ENCODE measurements at places on chromosomes 11 and 22.

- DNase-seq: no peak
Observed at GRCh38 chr22:33020721-33021120, 37.5 kb downstream of the SYN3 start.

GRCh38 chr11:46505741-46506482 is 87.9 kb downstream of the AMBRA1 start:
- DNase-seq: no peak

DNA sequence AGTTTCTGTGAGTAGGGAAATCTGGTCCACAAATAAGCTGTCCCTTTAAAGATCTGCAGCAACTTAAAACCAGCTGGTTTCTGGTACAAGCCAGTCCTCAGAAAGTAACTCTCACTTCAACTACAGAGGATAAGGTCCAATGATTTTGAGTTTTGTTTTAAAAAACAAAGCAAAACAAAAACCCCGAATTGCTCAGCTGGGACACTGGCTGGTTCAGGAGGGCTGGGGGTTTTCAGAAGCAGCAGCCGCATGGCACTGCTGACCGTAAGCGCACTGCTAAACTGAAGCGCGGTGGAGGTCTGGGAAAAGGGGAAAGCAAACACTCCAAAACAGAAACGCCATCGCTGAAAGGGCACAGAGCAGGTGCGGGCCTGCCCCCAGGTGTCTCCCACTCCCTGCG is 59.7 kb downstream of the MICAL3 start:
- DNase-seq: no peak

- DNase-seq: peak; percentile 37
Observed at GRCh38 chr22:40289991-40290459, 56.3 kb upstream of the ADSL start.

DNA sequence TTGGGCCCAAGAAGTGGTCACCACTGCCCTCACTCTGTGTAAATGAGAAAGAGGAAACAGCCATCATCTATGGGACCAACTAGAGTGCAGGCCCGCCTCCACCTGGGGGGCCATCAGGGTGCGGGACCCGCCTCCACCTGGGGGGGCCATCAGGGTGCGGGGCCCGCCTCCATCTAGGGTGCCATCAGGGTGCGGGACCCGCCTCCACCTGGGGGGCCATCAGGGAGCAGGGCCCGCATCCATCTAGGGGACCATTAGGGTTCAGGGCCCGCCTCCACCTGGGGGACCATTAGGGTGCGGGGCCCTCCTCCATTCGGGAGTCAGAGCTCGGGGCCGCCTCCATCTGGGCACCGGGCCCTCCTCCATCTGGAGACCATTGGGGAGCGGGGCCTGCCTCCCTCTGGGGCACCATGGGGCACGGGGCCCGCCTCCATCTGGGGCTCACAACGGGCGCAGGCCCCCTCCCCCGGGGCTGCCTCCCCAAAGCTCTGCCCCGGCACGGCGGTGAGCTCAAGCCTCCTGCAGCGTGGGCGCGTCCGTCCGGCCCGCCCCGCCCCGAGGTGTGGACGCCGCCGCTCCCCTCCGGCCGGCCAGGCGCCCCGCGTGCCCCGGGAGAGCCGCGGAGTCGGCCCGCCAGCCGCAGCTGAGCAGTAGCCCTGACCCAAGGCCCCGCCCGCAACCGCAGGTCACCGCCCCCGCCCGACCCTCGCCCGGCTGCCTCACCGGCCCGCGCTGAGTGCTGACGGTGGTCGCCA is 512 bp downstream of the TOLLIP start:
- DNase-seq: no peak

DNA sequence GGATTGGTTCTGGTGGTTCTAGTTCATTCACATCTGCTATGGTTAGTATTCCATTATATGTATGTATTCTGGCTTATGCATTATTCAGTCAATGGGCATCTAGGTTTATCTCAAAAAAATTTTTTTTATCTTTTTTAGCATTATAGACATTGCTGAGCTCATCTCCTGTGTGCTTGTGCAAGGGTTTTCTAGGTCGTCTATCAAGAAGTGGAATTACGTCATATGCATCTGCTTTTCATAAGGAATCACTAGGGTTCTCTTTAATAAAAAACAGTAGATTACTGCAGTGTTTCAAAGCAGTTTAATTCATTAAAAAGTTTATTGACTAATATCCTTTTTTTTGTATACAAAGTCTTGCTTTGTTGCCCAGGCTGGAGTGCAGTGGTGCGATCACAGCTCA is 21.3 kb downstream of the TBC1D22A start:
- no peak for DNase-seq

DNA sequence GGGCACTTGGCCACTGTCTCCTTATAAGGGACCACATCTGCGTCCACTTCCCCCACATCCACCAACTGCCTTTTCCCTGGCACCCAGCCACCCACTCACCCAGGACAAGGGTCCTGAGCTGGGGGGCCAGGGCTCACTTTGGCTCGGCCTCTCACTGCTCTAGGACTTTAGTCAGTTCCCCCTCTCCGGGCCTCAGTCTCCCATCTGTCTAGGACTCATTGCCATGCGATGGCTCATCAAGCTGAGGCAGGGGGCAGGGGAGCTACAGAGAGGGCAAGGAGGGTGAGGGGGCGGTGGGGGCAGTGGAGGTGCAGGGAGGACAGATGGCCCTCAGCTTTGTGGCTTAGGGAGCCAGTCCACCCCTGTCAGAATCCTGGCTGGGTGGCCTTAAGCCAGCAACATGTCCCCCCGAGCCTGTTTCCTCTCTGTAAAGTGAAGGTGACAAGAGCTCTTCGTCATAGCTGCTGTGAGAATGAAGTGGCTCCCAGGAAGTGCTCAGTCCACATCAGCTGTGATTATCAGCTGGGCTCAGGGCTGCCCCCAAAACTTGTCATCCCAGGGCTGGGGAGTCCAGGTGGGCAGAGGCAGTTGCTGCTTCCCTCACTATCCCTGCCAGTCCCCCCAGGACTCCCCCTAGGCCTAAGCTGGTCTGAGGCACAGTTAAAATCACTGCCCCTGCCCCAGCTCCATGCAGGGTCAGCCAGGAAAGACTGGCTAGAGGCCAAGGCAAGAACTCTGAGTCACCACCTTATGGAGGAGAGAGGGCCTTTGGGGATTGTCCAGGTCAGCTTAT is 14.9 kb downstream of the RAC2 start:
- no peak for DNase-seq

DNA sequence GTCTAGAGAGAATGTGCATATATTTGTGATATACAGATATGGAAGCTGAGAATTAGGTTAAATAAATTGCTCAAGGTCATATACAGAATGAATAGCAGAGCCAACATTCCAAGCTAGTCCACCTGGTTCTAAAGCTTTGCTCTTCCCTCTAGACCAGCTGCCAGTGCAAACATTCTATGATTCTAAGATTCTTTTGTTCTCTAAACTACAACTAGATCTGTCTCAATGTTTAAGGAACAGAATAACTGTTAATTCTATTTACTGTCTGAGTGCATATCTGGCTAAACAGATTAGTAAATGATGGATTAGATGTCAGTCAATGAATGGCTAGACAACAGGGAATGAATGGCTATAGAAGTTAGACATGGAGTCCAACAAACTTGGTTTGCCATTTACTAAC is 19.6 kb downstream of the KCNE3 start:
- DNase-seq: no peak

DNA sequence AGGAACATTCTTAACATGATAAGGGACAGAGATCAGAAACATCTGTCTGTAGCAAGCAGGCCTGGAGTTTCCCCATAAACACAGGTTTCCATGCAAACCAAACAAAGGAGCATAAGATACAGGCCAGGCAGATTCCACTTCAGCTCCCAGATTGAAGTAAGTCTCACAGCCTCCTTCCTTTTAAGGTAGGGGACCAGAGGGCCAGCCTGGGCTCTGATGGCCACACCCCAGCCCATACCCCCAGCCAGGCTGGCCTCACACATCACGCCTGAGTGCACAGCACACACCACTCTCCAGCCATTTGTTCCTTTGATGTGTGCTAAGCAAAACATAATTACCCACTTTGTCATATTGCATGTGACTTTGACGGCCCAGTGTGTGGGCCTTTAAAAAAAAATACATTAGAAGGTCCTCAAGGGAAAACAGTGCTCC is 518.7 kb downstream of the NTM start:
- no peak for DNase-seq

DNA sequence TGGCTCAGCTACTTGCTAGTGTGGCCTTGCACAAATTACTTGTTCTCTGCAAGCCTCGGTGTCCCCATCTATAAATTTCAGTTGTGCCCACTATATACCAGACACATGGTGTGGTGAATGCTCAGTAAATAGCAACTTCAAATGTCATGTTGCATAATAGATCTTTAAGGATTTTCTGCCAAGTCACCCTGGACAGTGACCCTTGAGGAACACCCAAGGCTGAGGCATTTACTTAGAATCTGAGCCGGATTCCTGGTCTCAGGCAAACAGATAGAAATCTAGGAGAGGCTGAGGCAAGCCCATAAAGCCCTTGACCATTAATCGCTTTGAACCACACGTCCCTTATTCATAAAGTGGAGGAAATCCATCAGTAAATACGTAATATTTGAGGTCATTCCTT is 9.7 kb downstream of the TEAD1 start:
- DNase-seq: no peak

DNA sequence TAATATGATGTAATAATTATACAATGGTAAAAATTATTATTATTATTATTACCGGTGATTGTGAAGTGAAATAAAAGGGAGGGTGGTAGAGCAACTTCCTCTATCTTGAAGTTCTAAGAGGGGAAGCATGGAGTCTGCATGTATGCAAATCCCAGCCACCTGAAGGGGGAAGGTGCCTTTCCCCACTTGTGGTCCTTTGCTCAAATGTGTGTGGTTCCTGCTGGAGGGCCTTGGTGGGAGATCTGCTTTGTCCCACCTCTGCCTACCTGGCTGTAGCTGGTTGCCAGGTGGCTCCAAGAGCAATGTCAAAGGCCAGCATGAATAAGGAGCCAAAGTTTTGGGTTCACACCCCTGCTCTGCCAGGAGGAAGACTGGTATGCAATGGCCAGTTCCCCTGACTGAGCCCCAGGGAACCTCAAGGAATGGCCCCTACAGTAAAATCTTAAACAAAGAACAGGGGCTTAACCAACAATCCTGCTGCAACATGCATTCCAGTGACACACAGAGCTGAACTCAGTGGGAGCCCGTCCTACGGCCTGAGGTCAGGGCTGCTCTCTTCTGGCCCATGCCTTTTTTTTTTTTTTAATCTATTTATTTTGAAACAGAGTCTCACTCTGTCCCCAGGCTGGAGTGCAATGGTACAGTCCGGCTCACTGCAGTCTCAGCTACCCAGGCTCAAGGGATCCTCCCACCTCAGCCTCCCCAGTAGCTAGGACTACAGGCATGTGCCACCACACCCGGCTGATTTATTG is 8.5 kb downstream of the TMEM132A start:
- no peak for DNase-seq

DNA sequence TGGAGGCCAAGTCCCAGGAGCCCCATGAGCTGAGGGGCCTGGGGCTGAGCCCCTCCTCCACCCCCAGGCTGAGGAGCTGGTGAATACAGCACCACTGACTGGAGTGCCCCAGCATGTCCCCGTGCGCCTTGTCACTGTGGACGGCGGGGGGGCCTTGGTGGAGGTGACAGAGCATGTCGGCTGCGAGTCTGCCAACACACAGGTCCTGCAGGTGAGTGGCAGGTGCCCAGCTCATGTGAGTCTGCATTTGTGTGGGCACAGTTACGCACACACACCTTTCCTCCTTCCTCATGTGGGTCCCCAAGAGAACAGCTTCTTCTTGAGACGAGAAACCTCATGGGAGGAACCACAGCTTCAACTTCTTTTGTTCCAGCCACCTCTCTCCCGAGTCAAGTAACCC is 7.7 kb downstream of the TMEM132A start:
- DNase-seq: no peak

- no peak for DNase-seq
Observed at GRCh38 chr11:126054408-126054807, 8.3 kb downstream of the CDON start.

DNA sequence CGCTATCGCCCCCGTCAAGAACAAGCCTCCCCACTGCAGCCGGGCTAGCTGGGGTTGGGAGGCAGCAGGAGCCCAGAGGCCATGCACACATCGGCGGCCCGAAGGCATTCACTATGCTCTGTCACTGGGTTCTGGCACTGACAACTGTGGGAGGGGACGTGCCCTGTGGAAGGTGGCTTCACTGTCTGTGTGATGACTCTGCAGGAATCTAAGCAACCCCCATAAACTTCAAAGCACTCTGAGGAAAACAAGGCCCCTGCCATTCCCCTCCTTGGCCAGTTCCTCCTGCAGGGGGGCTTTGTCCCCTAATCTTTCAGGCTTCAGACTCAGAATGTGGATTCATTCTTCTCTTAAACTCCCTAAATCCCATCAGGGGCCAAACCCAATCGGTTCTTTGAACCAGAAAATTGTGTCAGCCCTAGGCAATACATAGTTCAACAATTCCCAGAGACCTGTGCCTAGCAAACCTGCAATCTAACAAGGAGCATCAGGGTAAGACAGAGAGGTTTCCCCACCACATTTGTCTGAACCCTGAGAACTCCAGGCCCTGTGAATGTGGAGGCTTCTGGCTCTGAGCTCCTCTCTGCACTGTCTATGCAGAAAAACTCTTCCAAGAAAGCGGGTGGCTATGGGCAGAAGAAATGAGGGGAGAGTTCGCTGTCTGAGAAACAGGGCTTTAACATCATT is 1477.2 kb downstream of the TBC1D22A start:
- DNase-seq: no peak

DNA sequence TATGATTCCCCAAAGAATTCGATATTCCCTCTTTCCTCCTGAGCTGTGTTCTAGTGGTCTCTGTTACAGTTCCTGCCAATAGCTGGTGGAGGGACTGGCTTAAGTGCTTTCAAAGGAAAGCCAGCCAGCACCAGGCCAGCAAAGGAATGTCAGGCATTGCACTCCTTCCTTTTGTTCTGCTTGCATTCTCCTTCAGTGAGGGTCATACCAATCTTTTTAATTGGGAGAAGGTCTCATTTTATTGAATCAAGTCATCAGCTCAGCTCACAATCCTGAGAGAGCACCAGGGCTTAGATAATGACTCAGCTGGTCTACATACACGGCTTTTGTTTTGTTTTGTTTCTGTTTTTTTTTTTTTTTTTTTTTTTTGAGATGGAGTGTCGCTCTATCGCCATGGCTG is 222.9 kb downstream of the NAV2 start:
- no peak for DNase-seq

- no peak for DNase-seq
Observed at GRCh38 chr11:130396965-130397364, 31.4 kb downstream of the ADAMTS8 start.

DNA sequence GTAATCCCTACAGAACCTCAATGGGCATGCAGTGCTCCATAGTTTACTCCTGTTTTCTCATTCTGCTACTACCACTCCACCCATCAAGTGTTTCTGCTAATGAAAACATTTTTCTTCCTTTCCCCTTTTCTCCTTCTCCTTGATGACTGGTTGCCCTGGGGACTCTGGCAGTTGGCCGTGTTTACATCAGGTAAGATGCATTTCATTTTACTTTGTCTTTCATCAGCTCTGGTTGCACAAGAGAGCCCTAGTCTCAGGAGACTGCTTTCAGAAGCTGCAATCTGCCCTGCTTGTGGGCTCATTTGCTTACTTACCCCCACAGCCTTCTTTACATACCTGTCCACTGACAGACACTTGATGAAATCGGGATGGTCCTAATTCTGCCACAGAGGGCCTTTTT is 19.6 kb upstream of the LIMK2 start:
- no peak for DNase-seq
